Germinal center (tissue), 1 donor: ENCODE measurements at places on chromosomes 4 and X.

DNA sequence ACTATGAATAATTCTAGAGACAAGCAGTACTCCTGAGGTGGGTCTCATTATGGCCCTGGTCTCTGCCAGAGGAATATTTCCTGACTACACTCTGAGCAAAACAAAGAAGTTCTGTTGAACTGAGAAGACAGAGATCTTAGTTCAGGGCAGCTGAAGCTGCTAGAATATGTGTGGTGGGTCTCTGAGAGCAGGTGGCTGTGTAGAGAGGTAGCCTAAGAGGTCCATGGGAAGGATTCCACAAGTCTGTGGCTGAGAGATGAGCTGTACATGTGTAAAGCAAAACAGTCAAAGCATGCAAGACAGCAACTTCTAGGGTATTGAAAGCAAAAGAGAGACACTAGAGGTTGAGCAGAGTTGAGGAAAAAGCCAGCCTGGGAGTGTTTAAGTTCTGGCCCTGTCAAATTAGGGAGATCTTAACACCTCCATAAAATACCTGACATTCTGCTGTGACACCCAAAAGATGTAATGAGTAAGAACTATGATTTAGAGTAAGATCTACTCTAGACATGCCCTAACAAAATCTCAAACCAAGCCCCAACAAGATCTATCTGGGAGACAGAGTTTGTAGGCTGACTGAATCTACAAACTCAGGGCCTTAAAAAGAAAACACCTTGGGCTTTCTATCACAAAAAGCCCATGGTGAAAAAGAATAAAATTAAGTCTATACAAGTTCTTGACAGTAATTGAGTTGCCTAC, 274.4 kb downstream of the BANK1 start:
- no peak for DNase-seq

DNA sequence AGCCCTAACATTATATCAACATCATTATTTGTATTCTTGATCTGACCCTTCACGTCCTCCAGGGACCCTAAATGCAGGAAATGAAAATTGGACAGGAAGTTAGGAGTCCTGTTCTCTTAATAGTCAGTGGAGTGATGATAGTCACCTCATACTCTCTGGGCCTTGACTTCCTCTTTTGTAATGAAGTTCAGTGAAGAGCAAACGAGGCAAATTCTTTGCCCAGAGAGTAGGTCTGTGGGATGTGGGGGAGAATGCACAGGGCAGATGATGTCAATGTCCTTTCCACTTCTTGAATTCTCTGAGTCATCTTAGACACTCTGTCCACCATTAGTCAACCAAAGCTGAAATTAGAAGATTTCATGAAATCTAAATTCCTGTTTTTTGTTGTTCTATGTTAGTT, 17.1 kb upstream of the GPRIN3 start:
- DNase-seq = peak; percentile 59

GRCh38 chr4:75907966-75908365, 5.7 kb upstream of the PPEF2 start:
- DNase-seq = no peak

GRCh38 chrX:16592194-16592770, 57.7 kb upstream of the S100G start:
- DNase-seq = no peak

GRCh38 chr4:186689476-186689875, 34.2 kb downstream of the FAT1 start:
- no peak for DNase-seq

DNA sequence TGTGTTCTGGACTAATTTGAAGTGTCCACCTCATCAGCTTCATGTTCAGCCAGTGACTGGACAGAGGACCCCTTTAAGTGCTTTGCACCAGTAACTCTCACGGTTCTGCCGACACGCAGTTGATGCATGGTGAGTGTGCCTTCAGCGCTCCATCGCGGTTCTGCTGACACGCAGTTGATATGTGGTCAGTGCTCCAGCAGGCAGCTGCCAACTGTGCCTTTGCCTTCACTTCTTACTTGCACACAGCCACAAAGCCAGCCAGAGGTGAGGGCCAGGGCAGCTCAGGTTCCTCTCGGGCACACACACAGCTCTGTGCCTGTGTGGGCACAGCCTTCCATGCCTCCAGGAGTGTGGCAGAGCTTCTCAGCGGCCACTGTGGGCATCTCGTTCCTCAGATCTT, 12.4 kb downstream of the NKX1-1 start:
- no peak for DNase-seq

- DNase-seq = peak; percentile 66
Measured at GRCh38 chr4:112817933-112818593, 181.1 kb downstream of the LARP7 start.

DNA sequence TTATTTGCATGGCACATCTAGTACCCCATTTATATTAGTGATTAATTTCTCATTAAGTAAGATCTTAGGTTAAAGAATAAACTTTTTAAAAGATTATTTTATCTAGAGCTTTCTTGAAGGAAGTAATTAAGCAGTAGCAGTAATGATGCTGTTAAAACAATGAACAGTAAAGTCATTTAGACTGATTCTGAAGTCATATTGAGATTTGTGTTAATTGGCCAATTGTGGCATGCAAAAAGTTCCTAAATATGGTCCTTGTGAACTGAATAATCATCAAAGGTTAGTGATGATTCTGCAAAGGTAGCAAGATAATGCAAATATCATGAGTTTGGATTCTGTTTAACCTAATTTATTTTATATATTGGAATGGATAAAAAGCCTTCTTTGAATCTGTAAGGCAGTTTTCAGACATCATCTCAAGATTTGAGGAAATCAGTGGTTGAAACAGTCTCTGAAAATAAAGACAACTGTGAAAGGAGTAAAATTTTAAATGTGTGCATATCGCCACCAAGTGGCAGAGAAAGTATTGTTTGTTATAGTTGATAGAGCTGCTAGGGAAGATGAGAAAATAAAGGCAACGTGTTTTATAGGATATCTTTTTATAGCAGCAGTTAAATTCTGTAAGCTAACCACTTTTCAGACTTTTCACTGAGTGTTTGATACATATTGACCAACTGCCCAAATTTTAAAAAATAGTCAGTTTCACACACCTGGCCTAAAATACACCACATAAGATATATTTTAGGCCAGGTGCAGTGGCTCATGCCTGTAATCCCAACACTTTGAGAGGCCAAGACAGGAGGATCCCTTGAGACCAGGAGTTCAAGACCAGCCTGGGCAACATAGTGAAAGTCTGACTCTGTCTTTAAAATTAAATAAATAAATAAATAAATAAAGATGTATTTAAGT, 79.6 kb downstream of the CCKAR start:
- DNase-seq = peak; percentile 30

- no peak for DNase-seq
Measured at GRCh38 chr4:82989575-82990429, 20.8 kb downstream of the LIN54 start.

- DNase-seq = no peak
Measured at GRCh38 chr4:168279556-168279955, 39.0 kb downstream of the DDX60 start.

DNA sequence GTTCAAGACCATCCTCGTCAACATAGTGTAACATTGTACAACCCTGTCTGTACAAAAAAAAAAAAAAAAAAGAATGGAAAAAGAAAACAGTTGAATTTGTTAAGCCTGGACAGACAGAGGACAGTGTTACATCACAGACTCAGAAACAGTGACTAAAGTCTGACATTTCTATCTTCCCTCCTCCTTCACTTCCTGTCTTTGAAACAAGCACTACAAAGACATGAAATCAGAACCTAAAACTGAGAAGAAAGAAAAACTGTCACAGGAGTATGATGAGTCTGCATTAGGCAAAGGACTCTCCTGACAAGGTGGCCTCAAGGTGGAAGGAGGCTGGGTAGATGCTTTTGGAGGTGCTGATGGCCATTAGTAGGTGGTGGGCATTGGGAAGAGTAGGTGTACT, 126.7 kb downstream of the RBM47 start:
- DNase-seq = no peak

DNA sequence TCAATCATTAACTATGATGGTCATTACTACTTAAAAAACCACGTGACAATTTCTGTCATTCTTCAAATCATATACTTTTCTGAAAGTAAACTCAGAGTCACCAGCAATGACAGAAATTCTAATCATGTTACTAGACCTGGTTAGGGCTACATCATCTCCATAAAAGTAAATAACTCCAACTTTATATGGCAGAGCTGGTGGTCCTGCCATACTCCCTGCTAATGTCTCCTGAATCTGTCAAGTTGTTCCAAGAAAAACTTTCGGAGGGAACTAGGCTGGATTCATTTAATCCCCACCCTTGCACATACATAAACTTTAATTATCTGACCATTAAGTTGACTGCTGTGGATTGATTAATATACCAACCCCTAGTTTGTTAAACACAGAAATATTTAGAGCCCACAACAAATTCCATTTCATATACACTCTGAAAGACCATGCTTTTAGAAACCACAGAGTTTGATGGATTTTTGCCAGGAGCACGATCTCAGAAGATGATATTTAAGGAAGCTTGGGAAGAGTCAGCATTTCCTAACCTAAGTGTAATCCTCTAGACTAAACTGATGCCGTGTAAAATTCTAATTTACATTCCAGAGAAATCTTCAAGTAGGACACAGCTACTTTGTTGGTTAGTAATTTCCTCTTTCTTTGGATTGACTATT, 577.0 kb downstream of the FAT4 start:
- no peak for DNase-seq

DNA sequence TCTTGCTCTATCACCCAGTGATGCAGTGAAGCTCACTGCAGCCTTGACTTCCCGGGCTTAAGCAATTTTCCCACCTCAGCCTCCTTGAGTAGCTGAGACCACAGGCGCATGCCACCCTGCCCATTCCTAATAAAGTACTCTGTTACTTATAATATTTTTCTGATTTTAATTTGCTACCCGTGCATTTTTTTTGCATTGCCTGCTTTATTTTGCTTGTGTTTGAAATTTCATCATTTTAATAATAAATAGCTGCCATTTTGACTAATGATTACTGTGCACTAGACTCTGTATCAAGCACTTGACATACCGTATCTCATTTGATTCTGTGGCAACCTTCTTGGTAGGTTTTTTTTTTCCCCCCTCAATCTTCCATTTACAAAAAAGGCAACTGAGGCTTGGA, 41.7 kb downstream of the FAM193A start:
- DNase-seq = no peak

DNA sequence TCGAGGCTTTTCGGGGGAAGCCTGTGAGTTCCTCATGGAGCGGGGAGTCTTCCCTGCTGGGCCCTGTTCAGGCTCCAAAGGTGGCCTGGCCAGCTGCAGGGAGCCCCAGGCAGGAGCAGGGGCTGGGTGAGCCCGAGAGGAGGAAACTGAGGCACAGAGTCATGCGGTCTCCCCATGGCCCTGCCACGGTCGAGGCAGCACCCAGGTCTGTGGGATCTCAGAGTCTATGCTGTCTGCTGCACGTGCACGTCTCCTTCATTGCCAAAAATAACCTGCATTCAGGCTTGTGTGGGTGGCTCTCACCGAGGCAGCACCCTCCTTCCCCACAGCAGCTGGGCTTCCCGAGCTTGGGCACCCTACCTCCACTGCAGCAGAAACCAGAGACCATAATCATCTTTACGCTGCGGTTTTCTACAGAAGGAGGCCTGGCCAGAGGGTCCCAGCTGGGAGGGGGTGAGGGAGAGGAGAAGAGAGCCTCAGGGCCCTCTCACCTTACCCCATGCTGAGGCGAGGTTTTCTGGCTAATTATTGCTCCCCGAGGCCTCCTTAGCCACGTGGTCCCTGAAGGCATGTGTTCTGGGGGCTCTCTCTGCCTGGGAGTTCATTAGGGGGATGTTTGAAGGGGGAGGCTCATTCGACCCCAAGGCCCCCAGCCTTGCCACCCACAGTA, 64.3 kb downstream of the CPZ start:
- DNase-seq = no peak

DNA sequence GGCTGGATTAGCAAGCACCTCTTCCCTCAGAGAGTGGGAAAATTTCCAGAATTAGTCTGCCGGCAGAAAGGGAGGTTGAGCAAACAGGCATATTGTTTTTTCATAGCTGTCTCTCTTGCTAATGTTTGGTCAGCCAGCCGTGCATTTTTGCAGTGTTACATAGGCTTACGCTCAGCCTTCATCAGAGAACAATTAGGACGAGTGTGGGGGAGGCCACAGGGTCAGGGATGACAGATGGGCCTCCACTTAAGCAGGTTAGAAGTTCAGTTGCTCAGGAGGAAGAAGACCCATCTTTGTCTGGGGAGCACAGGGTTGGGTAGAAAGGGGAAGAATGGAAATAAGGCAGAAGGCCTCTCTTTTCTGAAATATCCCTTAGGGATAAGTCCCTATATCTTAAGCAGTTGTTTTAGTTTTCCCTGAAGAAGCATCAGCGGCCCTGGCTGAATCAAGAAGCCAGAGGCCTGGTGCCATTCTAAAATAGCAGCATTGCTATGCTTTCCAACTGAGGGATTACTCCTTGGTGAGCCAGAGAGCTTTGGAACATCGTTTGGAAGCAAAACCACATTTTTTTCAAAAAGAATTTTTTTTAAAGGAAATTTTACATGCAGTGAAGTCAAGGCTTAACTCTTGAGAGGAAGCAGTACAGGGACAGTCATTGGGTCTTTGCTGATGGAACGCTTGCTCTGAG, 118.8 kb downstream of the SMIM20 start:
- DNase-seq = no peak

- DNase-seq = no peak
Measured at GRCh38 chr4:169811476-169811875, 53.7 kb upstream of the HPF1 start.

DNA sequence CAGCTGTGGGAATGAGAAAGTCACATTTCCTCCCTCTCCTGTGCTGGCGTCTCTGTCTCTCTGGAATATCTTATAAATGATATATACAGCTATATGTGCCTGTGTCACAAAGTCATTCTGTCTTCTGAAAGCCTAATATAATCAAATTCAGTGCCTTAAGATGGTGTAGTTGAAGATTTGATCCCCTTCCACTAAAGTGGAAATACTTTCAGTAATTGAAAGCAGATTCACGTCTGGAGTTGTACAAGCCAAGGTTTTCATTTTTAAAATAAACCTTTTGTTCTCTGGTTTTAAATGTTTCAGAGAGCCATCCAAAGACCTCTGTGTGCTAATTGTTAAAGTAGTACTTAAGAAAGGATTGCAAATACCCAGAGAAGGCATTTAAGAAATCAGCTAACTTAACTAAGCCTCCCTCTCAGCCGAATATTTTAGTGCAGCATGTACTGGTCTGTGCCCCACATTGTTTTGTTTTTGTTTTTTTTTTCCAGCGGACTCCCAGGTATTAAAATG, 206.8 kb downstream of the TENM3 start:
- DNase-seq = no peak

DNA sequence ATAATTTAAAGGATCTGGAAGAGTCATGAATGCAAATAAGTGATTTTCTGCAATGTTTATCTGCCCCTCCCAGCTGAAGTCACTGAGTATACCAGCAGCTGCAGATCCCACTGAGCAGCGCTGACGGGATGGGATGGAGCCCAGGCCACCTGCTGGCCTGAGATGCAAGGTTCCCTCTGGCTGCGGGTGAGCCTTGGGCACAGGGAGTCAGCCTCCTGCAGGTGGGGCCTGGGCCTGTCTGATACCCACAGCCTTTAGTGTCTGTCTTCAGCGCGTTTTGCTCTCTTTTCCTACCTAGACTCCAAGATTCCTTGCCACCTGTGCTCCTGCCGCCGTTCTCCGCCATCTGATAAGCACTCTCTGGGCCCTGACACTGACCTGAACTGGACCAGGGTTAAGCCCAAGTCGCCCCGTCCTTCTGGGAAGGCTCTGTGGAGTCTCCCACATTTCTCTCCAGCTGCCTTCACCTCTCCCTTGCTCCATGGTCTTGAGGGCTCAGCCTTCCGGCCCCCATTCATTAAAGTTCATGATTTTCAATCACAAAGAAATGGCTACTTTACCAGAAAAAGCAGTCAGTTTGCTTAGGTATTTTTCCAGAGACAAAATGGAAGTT, 223.1 kb upstream of the FAT1 start:
- no peak for DNase-seq
